ENCODE measurements at places on chromosomes 1 and 21.

DNA sequence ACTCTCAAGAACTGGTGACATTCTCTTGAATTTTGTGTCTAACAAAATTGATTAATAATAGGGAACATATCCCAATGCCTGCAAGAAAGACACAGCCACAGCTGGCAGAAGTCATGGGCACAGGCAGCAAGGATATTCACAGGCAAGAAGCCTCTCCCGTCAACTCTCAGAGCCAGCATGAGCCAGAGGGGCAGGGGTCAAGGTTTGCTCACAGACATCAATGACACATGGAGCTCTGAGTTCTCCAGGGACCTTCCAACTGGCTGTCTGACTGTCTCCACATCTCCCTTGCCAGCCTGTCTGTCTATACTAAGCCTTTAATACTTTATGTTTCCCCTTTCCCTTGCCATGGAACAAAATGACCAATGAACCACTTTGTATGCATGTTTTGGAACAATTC is 101.5 kb upstream of the RAB4A start:
- no peak for DNase-seq

DNA sequence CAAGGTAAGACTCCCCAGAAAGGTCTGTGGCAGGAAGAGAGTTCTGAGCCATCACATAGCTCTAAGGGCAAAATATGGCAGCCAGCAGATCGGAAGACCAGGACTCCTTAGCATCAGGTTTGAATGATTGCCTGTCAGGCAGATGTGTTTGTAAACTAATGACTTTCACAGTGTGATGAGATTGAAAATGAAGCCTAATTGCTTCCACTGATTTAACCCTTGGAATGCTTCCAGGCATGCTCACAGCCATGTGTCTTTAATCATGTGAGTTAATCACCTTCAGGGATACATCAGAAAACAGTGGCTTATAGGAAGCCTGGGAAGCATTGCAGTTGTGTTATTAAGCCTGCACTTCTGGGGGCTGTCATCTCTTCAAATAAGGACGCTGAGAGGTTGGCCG is 82.8 kb downstream of the LRRC53 start:
- no peak for DNase-seq

- DNase-seq = no peak
Observed at GRCh38 chr1:15542388-15543250, 16.0 kb downstream of the DNAJC16 start.

DNA sequence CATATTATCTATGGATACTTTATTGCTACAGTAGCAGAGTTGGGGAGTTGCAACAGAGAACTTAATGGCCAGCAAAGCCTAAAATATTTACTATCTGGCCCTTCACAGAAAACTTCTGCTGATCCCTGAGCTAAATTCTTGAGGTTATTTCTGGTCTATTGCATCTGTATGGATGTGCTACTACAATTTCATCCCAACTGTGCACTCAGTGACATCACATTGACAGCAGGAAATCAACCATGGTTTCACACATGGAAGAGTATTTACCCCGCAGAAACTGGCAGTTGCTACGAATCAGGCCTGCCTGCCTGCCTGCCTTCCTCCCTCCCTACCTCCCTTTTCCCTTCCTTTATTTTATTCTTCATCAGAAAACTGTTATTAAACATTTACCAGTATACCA is 12.1 kb downstream of the CLCA2 start:
- DNase-seq = peak; percentile 31

GRCh38 chr1:90831910-90832309 is 114.8 kb upstream of the BARHL2 start:
- DNase-seq = no peak

All from fibroblast of skin of right biceps (primary cell).